ENCODE measurements at places on chromosomes 6 and 20.

DNA sequence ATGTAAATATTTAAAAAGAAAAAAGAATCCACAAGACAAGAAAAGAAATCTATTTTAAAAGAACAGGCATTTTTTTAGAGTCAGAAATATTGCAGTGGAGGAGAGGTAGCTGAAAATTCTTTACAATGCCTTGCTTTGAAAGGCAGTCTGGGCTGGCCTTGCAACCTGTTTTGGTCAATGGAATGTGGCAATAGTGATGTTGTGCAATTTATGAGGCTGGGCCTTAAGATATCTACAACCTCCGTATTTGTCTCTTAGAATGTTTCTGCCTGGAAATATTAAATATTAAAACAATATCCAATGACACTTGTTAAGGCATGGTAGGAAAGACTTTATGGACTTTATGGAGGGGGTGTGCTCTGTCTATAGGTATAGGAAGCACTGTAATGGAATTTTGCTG is 14.8 kb upstream of the SCGN start:
- no peak for DNase-seq

- no peak for DNase-seq
These were observed 12.9 kb downstream of the ITCH start for GRCh38 chr20:34375977-34376430.

DNA sequence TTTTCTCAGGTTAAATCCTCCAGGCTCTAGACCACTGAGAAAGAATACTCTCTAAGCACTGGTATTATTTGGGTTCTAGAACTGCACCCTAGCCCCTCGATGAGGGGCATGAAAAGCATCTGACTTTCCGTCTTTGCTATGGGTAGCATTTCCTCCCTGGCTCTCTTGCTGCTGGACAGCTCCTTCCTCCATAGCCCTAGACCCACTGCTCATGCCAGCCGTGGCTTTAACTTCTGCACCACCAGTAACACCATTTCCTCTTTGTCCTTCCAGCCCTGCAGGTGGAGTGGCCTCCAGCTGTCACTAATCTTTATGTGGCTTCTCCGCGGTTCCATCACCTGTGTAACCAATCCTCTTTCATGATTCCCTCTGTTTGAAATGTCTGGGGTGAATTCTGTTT is 194.9 kb downstream of the SCP2D1 start:
- DNase-seq, result no peak

GRCh38 chr6:20069021-20069522 is 143.2 kb downstream of the MBOAT1 start:
- DNase-seq, result no peak

DNA sequence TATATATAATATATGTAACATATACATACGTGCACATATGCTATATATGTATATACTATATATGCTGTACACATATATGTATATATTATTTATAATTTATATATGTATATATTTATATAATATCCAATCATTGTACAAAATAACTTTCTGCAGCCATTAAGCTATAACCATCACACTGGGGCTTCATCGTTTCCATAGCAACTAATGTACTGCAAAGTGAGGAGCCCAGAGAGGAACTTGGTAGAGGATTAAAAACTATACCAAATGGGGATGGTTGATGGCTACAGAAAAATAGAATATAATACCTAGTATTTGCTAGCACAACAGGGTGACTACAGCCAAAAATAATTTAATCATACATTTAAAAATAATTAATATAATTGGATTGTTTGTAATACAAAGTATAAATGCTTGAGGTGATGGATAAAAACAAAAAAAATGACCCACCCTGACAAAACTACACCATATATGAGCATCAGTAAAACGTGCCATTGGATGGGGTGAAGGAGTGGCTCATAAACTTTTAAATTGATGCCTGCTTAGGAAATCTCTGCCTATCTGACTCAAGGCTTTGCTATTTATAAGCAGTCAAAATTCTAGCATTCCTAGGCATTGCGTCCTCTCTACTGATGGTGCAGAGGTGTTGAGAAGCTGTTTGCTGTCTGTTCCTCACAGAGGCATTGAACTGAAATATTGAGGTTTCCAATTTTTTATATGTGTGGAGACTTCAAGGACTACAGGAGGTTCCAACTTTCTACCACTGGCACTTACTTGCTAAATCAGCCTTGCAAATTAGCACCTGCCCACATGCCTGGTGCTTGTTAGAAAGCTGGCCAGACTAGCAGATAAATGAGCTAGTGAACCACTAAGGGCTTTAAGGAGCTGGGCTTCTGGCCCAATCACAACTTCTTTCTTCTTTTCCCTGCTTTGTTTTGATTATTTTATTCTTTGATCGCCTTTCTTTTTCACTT is 190.1 kb downstream of the SCP2D1 start:
- DNase-seq, result no peak

- no peak for DNase-seq
These were observed 195.5 kb downstream of the ERMARD start for GRCh38 chr6:169946971-169947370.

- DNase-seq, result no peak
These were observed 25.0 kb downstream of the NDUFAF5 start for GRCh38 chr20:13809855-13810254.

GRCh38 chr20:62136283-62137091 is 6.7 kb downstream of the PSMA7 start:
- peak; percentile 40 for DNase-seq

DNA sequence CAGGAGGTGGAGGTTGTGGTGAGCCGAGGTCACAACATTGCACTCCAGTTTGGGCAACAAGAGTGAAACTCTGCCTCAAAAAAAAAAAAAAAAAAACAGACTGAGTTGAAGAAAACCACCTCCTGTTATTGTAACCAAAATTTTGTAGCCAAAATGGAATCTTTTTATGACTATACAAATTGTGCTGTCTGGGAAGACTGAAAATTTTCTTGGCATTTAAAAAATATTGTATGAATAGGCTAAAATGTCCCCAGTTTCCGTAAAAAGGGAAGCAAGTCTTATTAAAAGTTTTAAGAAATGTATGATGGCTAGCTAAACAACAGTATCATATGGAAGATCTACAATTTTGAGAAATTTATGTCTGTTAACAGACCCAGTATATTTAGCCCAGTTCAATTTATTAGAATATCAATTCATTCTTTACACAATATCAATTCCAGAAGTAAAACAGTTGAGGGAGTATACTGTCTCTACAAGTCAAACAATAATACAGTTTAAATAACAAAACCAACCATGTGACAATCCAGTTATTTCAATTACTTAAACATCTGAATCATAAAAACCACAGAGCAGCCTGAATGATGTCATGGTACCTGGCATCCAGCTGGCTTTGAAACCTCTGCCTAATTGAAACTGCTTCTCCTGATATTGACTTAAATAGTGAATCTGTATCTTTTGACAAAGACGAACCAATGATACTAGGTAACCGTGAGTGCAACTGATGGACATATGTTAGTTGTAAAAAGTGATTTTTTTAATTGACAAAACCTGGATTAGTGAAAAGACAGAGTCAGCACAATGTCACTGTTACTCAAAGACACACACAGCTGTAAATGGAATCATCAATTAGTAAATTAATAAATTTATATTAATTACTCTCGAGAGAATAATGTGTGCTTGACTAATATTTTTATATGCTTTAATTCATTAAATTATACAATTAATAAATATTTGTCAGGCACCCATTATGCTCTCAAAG is 166.6 kb upstream of the MARCKS start:
- no peak for DNase-seq
